Vagina (tissue), 2 donors: ENCODE measurements at places on chromosomes 4 and X. TPM values are rescaled to one million over a fixed set of nuclear protein-coding genes. Genes with fewer than 3 reads are reported as not detected.

DNA sequence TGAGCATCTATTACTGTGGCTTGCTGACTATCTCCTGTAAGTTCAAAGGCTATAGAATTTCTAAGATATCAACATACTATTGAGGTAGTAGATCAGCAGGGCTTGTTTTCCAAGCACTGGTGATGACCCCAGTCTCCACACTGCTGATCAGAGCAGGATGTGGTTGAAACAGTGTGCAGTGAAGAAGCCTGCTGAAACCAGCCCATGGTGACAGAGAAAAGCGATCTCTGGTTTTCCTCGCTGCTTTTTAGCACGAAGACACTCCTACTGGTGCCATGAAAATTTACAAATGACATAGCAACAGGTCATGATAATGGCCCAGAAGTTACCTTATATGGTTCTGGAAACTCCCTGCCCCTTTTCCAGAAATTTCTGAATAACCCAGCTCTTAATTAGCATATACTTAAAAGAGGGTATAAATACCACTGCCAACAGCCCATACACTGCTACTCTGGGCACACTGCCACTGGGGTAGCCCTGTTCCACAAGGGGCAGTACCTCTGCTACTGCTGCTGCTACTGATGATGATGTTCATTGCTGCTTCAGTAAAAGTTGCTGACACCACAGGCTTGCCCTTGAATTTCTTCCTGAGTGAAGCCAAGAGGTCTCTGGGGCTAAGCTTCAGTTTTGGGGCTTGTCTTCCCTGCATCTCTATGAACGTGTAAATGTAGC lies 1689.5 kb upstream of the PCDH10 start:
- no peak overlapping the region for H3K4me3 ChIP-seq
- H3K27ac ChIP-seq, result no peak overlapping the region
- no peaks in the 10 kb centered on the region for H3K27me3 ChIP-seq
- H3K4me1 ChIP-seq, result no peaks in the 10 kb centered on the region
- no peaks in the 10 kb centered on the region for H3K36me3 ChIP-seq

The BEX2 gene
- 7.4 TPM for total RNA-seq

DNA sequence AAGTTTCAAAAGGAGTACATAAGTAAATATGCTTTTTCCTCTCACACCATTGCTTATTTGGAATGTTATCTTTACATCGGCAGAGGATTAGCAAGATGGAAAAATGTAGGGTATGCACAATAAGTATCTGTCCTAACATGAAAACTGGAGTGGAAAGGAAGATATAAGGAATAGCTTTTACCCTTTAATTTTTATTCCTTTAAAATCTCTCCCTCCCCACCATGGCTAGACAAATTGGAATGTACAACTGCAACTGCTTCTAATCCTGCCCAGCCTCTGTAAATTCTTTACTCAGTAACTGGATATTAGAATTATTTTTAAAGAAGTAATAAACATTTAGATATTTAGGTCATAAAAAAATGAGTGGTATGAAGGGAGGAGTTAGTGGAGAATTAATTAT lies 171.5 kb downstream of the PCDH18 start:
- H3K4me1 ChIP-seq, result no peaks in the 10 kb centered on the region
- no peak overlapping the region for H3K27ac ChIP-seq

DNA sequence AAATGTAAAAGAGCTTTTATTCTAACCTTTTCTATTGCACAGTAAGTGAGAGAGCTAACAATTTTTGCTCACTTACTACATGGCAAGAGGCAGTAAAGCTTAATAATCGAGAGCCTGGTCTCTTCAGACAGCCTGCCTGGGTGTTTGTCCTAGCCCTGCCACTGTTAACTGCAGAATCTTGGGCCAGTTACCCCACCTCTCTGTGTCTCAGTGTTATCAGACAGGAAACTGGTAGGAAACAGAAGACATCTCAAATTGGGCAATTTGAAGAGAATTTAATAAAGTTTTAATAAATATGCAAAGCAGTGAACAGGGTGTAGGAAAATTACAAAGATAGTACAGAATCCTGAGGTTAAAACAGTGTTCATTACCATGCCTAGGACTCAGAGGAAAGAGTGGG lies 13.4 kb downstream of the STAP1 start:
- H3K36me3 ChIP-seq, result no peaks in the 10 kb centered on the region
- H3K27ac ChIP-seq, result no peak overlapping the region
- no peaks in the 10 kb centered on the region for H3K4me1 ChIP-seq
- H3K4me3 ChIP-seq, result no peak overlapping the region
- DNase-seq, result no peak

- H3K27ac ChIP-seq, result no peak overlapping the region
- no peak for DNase-seq
- no peaks in the 10 kb centered on the region for H3K36me3 ChIP-seq
Observed at GRCh38 chrX:103397707-103398106, 21.4 kb downstream of the BEX3 start.

The MOSPD2 gene
- 17.4 TPM for total RNA-seq

The DGAT2L6 gene
- total RNA-seq, result not detected

DNA sequence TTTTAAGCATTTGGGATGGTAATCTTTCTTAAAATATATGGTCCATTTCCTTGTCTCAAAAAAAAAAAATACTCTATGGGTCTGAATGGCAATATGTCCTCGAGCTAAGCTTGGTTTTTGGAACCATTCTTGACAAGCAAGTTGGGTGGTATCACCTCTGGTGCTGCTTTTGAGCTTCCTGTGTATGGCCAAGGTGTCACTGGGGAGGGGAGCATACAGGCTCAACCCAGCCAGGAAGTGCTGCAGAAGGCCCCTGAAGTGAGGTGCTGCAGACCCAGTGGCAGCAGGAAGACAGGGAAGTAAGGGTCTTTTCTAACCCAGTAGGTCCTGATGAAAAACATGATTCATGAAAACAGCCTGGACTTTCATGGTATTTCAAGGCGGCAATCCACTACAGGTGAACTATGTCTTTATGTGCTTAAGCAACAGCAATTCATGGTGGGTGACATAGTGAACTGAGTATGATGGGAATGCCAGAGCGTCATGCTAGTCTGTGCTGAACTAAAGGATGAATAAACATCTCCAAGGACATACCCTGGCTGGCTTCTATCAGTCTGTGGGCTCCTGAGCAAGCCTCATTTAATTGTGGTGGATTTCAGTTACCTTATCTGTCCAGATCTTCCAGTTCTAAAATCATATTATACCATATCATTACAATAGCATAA lies 15.1 kb downstream of the TRAPPC2 start:
- DNase-seq, result no peak
- no peaks in the 10 kb centered on the region for H3K27me3 ChIP-seq
- peaks cover 19% of the 10 kb centered on the region for H3K4me1 ChIP-seq
- no peaks in the 10 kb centered on the region for H3K36me3 ChIP-seq
- peak overlapping the region; percentile 31 for H3K27ac ChIP-seq
- H3K4me3 ChIP-seq, result no peak overlapping the region

GRCh38 chr4:69831646-69832325 lies 28.2 kb downstream of the SULT1E1 start:
- no peaks in the 10 kb centered on the region for H3K27me3 ChIP-seq
- H3K36me3 ChIP-seq, result no peaks in the 10 kb centered on the region
- no peak overlapping the region for H3K4me3 ChIP-seq
- peak overlapping the region; percentile 50 for H3K27ac ChIP-seq
- DNase-seq, result no peak

DNA sequence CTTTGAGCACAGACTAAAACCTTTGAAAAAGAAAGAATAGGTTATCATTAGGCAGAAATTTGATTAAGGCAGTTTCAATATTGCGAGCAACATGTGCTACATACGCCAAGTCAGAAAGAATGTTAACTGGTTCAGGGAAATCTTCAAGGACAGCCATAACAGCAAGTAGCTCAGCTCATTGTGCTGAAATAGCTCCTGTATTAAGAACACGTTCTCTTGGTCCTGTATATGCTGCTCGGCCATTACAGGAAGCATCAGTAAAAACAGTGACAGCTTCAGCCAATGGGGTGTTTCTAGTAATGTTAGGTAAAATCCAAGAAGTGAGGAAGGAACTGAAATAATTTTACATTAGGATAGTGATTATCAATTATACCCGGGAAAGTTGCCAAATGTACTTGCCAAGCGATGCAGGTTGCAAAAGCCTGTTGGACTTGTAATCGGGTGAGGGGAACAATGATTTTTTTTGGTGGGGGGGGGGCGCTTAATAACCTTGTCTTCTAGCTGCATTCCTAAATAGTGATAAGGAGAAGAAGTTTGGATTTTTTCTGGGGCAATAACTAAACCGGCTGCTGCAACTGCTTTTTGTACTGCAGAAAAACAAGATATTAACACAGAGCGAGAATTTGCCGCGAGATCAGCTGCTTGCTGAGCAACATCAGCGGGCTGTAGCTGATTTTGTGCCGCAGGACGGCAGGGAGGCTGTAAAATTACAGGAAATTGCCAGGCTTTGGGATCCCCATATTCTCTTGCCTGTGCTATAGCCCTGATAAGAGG lies 49.4 kb upstream of the RASSF6 start:
- H3K4me1 ChIP-seq, result peaks cover 15% of the 10 kb centered on the region
- no peaks in the 10 kb centered on the region for H3K27me3 ChIP-seq
- DNase-seq, result no peak

DNA sequence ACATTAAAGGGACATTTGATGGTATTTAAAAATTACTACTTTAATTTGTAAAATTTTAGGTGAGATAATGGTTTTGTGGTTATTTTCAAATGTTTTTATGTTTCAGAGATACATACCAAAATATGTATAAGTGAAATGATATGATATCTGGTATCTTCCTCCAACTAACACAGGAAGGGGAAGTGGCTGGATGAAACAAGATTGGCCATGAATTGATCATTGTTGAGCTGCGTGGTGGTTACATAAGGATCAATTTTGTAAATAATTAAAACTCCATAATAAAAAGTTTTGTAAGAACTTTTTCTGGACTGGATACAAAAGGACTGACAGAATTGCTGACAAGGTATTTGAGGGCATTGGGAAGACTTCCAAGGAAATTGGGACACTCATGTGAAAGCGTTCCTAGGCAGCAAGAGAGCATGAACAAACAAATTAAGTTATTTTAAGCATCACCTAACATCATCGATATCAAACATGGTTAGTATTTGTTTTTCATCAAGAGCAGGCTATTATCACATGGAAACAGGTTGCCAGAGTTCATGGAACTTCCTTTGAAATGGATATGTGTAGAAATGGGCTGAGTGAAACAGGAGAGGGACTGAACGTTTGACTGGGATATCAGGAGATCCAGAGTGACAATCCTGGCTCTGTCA lies 4.4 kb upstream of the PGM2 start:
- H3K4me3 ChIP-seq, result no peak overlapping the region
- H3K4me1 ChIP-seq, result peaks cover 7% of the 10 kb centered on the region
- no peaks in the 10 kb centered on the region for H3K36me3 ChIP-seq
- no peak for DNase-seq

DNA sequence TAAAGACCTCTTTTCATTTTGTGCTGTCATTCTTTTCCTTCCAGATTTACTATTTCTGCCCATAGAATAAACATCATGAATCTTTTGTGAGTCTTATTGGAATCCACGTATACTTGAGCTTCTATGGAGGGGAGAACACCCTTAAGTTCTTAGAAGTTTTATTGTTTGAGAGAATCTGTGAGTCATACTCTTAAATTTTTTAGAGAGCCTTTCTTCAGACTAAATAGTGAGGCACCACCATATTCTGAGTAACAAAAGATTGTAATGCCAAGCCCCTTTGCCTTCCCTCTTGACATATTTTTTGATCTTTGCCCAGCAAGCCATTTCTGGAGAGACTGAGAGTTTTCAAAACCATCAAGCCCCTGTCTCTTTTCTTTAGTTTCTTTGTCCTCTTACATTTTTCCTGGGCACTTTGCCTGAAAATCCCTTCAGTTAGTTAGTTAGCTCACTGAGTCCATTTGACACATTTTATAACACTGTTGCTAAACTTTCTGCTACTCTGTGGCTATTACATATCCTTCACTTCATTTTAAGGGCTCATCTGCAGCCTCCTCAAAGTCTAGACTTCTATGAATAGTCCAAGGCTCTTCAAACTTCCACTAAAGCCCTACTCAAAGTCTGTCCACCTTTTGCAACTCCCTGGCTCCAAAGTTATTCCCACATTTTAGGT lies 65.3 kb upstream of the NDUFC1 start:
- H3K4me1 ChIP-seq, result peaks cover 9% of the 10 kb centered on the region
- H3K36me3 ChIP-seq, result no peaks in the 10 kb centered on the region
- no peak for DNase-seq
- no peaks in the 10 kb centered on the region for H3K27me3 ChIP-seq

The SPACA5 gene
- total RNA-seq, result not detected

The SHROOM3 gene
- total RNA-seq, result 6.9 TPM

The NPY1R gene
- total RNA-seq, result 16.7 TPM

The ARL9 gene
- total RNA-seq, result not detected

The LNX1 gene
- 11.8 TPM for total RNA-seq

DNA sequence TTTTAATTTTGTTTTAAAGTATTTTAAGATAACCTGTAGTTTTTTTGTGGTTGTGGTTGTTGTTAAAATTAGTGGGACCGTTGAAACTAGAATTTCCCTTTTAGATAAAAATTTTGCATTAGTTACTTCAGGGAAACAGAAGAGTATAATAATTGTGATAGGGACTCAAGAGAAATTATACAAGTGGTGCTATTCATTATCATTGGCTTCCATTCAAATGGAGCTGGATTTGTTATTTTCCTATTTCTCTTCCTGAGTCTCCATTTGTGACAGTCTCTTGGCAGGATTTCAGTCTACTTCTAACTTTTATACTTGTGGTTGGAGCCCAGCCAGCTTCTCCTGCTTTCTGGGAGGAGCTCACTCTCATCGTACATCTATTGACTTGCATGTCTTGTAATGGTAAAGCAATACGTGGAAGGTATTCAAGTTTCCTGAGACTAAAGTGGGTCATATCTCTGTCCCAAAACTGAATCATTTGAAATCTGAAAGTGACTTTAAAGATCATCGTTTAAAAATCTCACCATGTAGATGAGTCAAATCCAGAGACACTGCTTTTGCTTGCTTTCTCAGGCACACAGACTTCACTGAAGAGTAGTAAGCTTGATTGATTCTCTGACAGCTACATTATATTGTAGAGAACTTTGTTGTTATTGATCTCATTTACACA lies 155.8 kb downstream of the RPA4 start:
- H3K4me1 ChIP-seq, result no peaks in the 10 kb centered on the region
- H3K27ac ChIP-seq, result no peak overlapping the region
- DNase-seq, result no peak
- H3K36me3 ChIP-seq, result no peaks in the 10 kb centered on the region
- no peaks in the 10 kb centered on the region for H3K27me3 ChIP-seq

DNA sequence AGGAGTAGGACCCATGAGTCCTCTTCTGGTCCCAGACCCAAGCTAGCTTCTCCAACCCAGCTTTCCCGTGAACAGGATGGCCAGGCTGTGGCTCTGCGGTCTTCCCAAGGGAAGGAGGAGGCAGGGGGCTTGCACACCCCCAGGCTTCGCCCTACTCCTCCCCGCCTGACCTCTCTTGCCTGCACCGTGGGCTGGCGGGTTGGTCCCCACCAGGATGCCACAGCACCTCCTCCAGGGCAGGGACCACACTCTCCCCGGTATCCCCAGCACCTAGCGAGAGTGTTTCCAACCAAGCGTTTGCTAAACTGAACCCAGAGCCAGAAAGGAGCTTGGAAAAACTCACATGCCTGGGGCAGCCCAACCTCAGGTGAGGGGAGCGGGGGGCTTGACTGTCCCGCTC lies 9.0 kb upstream of the S100P start:
- H3K27ac ChIP-seq, result no peak overlapping the region
- H3K4me1 ChIP-seq, result peaks cover 15% of the 10 kb centered on the region
- no peak for DNase-seq
- H3K4me3 ChIP-seq, result no peak overlapping the region
- no peaks in the 10 kb centered on the region for H3K27me3 ChIP-seq

GRCh38 chrX:105307762-105308161 lies 87.3 kb upstream of the TEX13A start:
- H3K4me3 ChIP-seq, result no peak overlapping the region
- no peaks in the 10 kb centered on the region for H3K36me3 ChIP-seq
- H3K4me1 ChIP-seq, result no peaks in the 10 kb centered on the region
- DNase-seq, result no peak
